ENCODE measurements at places on chromosomes 5 and 9. TPM values are rescaled to one million over a fixed set of nuclear protein-coding genes. Genes with fewer than 3 reads are reported as not detected.

DNA sequence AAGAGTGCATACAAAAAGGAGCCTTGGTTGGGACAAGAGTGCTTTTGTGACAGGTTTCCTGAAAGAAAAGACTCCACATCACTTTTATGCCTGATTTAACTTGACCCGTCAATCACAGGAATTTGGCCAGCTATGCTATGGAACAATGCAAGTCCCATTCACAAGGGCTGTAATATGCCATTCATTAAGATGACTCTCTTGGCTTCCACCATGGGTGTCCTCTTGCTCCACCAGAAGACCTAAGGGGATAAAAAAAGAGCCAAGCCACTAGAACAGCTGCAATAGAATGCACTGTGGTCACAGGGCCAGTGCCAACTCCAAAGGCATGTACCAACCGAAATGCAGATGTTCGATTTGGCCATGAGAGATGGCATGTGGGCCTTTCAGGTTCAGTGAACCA is 480.1 kb upstream of the MPDZ start:
- no peak overlapping the region for H3K27ac ChIP-seq
- H3K4me1 ChIP-seq: no peaks in the 10 kb centered on the region
- DNase-seq: no peak
- no peaks in the 10 kb centered on the region for H3K36me3 ChIP-seq

DNA sequence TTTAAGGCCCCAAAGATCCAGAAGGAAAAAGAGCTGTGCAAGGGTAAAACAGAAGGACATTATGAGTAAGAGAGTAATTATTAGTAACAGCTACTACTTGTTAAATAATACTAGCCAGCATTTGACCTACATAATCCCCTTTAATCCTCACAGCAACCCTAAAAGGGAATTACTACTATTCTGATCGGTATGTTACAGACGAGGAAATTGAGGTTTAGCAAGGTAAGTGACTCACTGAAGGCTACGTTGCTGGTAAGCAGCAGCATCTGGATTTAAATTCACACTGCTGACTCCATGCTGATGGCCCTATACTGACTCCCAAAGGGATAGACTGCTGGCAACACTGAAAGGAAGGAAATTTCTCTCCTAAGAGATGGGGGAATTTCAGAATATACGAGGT is 3.7 kb upstream of the FSD1L start:
- no peaks in the 10 kb centered on the region for H3K36me3 ChIP-seq
- no peaks in the 10 kb centered on the region for H3K27me3 ChIP-seq
- no peak overlapping the region for H3K27ac ChIP-seq
- DNase-seq: no peak

The GALNT12 gene
- 23.6 TPM for total RNA-seq

- no peak overlapping the region for H3K27ac ChIP-seq
- no peak overlapping the region for H3K4me3 ChIP-seq
- H3K4me1 ChIP-seq: peaks cover 24% of the 10 kb centered on the region
- H3K36me3 ChIP-seq: no peaks in the 10 kb centered on the region
- no peaks in the 10 kb centered on the region for H3K27me3 ChIP-seq
These were observed 76.0 kb downstream of the ERBIN start for GRCh38 chr5:66002415-66002814.

DNA sequence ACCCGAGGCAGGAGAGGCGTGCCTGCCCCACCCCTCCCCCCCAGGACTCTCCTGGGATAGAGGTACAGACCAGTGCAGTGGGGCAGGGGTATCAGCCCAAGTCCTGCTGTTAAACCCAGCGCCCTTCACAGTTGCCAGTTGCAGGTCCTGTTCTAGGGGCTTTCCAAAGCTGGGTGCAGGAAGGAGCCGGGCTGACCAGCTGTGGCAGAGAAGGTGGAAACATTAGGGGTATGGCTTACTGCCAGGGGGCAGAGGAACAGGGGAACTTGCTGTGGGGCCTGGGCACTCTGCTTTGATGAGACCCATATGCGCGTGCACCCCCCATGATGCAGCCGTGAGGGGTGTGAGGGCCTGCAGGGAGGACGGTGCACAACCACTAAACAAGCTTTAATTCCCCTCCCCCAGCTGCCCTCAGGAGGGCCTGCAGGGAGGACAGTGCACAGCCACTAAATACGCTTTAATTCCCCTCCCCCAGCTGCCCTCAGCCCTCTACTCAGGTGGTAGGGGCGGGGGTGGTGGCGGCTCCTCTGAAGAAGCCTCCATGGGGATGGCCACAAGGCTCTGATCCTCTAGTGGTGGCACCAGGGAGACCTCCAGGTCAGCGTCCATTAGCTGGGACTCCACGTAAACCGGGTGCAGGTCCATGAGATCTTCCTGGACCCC is 766 bp upstream of the LRRC26 start:
- no peaks in the 10 kb centered on the region for H3K4me1 ChIP-seq
- peak; percentile 6 for DNase-seq
- H3K4me3 ChIP-seq: peak overlapping the region; percentile 55
- no peaks in the 10 kb centered on the region for H3K36me3 ChIP-seq
- H3K27me3 ChIP-seq: peaks cover 61% of the 10 kb centered on the region

DNA sequence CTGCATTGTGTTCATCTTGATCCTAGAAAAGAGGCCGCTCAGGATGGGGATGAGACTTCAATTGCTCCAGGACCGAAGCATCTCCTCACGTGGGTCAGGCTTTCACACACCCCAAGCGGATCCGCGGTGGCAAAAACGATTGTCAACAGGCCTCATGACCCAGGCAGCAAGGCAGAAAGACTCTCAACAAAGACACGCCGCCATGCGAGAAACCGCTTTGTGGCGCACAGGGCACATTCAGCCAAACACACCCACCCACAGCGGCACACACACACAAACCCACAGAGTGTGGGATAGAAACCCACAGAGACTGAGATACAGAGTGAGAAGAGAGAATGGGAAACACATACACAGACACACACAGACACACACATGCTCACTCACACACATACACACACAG is 483.4 kb downstream of the SPATA31A7 start:
- H3K27ac ChIP-seq: no peak overlapping the region
- DNase-seq: no peak
- no peaks in the 10 kb centered on the region for H3K4me1 ChIP-seq
- peaks cover 7% of the 10 kb centered on the region for H3K36me3 ChIP-seq
- H3K27me3 ChIP-seq: no peaks in the 10 kb centered on the region

- H3K27ac ChIP-seq: no peak overlapping the region
- H3K4me3 ChIP-seq: no peak overlapping the region
- no peaks in the 10 kb centered on the region for H3K4me1 ChIP-seq
- no peak for DNase-seq
- H3K36me3 ChIP-seq: no peaks in the 10 kb centered on the region
These were observed 7.8 kb upstream of the MYOZ3 start for GRCh38 chr5:150653145-150653761.

The C5orf52 gene
- not detected for total RNA-seq

The SLC6A3 gene
- 0.85 TPM for total RNA-seq

DNA sequence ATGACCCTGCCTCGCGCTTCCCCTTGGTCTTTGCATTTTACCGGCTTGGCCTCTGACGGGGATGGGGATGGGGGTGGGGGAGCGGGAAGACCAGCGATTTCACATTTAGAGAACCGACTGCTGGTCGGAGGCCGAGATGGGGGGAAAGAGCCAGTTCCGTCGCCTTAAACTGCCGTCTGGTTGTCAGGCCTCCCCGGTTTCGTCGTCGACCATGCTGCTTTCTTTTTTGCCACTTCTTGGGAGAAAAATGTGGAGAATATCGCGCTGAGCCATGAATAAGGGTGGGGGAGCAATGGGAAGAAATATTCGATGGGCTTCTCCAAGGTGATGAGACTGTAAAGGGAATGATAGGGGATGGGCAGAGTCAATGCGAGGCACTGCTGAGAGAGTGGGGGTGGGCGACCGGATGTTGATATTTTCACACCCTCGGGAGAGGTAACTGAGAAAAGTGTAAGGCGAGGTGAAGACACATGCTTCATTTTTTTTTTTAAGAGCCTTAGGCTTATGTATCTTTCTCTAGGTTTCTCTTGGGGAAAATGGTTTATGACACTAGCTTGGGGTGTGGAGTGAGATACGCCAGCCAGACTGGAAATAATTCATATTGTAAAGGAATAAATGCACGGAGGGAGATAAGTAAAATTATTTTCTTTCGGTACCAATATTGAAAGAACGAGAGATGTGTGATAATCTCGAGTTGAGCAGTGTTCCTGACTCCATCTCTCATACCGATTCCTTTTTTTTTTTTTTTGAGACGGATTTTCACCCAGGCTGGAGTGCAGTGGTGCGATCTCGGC is 1.1 kb downstream of the KIF2A start:
- DNase-seq: peak; percentile 70
- H3K27ac ChIP-seq: peak overlapping the region; percentile 92
- H3K4me3 ChIP-seq: peak overlapping the region; percentile 77
- no peaks in the 10 kb centered on the region for H3K27me3 ChIP-seq
- H3K36me3 ChIP-seq: no peaks in the 10 kb centered on the region

The PAIP1 gene
- 141 TPM for total RNA-seq

- no peak overlapping the region for H3K4me3 ChIP-seq
- no peaks in the 10 kb centered on the region for H3K36me3 ChIP-seq
- DNase-seq: no peak
- no peak overlapping the region for H3K27ac ChIP-seq
- H3K4me1 ChIP-seq: no peaks in the 10 kb centered on the region
- H3K27me3 ChIP-seq: no peaks in the 10 kb centered on the region
These were observed 342.5 kb upstream of the ACTBL2 start for GRCh38 chr5:57825031-57825686.

The ARID3C gene
- 0.49 TPM for total RNA-seq

DNA sequence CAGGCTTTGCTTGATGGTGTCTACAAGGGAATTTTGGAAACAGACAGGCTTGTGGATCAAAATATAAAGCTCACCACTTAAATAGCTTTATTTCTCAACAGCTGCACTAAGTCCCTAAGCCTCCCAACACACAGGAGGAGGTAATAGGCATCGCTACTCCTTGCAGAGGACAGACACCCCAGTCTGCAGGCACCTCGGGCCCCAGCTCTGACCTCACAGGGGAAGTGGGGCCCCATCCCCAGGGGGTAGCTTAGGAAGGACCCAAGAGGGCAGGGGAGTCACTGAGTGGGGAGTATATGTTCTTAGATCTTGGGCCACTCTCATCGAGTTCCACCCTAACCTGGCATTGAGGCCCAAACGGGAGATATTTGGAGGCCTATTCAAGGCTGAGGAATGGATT is 66.7 kb upstream of the XPA start:
- no peaks in the 10 kb centered on the region for H3K36me3 ChIP-seq
- H3K4me3 ChIP-seq: no peak overlapping the region
- no peak overlapping the region for H3K27ac ChIP-seq
- H3K27me3 ChIP-seq: no peaks in the 10 kb centered on the region
- H3K4me1 ChIP-seq: no peaks in the 10 kb centered on the region
- no peak for DNase-seq

The C1QTNF2 gene
- 0.27 TPM for total RNA-seq

GRCh38 chr5:144085381-144085780 is 85.1 kb downstream of the YIPF5 start:
- DNase-seq: no peak
- no peaks in the 10 kb centered on the region for H3K4me1 ChIP-seq
- peaks cover 12% of the 10 kb centered on the region for H3K27me3 ChIP-seq
- no peak overlapping the region for H3K4me3 ChIP-seq
- H3K27ac ChIP-seq: no peak overlapping the region

The PKD2L2 gene
- not detected for total RNA-seq

Data from GM23338 (cell line).